ENCODE measurements at places on chromosomes 11 and 22. TPM values are rescaled to one million over a fixed set of nuclear protein-coding genes. Genes with fewer than 3 reads are reported as not detected.
A peak's percentile ranks its signal among the peaks of the same experiment; 100 is the strongest.

DNA sequence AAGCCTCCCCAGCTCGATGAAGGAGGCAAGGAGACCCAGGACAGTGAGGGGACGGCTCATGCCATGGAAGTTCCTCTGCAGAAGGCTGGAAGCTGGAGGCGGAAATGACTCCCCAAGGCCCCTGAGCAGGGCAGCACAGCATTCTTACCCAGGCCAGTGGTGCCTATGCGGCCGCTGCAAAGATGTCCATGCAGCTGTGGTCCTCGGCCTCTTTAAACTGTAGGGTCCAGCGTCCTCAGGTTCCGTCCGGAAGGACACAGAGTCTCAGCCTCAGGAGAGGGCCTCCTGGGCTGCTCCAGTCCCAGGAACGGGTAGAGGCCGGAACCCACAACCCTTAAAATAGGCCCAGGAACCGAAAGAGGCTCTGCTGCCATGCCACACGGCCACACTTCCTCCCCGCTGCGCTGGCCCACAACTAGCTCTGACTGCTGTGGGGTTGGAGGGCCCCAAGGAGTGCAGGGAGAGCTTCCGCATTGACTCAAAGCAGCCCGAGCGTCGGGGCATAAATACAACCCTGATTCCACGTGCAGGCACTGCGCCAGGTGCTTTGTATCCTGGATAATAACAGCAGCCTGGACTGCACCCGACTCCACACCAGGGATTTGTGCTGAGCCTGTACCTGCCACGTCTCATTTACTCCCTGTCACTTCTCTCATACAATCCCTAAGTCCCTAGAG is 5.5 kb downstream of the KIAA0930 start:
- H3K36me3 ChIP-seq, result peaks cover 46% of the 10 kb centered on the region
- no peak overlapping the region for H3K27ac ChIP-seq
- no peak for DNase-seq
- no peak overlapping the region for H3K4me3 ChIP-seq

The SCGB1D2 gene
- total RNA-seq, result not detected

- H3K4me3 ChIP-seq, result no peak overlapping the region
- H3K27ac ChIP-seq, result no peak overlapping the region
- H3K36me3 ChIP-seq, result peaks cover under 1% of the 10 kb centered on the region
- no peaks in the 10 kb centered on the region for H3K27me3 ChIP-seq
- DNase-seq, result no peak
- H3K4me1 ChIP-seq, result peaks cover 36% of the 10 kb centered on the region
These were observed 163.1 kb downstream of the PKNOX2 start for GRCh38 chr11:125327518-125328224.

DNA sequence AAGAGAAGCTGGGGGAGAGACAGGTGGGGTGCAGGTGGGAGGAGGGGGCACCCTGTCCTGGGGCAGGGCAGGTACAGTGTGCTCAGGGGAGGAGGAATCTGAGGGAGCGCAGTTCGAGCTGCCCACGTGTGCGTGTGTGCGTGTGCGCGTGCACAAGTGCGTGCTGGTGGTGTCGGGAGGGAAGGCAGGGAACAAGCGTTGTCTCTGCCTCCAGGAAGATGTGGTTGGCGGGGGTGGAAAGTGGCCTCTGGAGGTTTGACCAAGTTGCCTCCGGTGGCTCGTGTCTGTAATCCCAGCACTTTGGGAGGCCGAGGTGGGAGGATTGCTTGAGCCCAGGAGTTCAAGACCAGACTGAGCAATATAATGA is 49.9 kb upstream of the THY1 start:
- peaks cover 10% of the 10 kb centered on the region for H3K4me1 ChIP-seq
- no peak overlapping the region for H3K27ac ChIP-seq
- no peak for DNase-seq

- H3K27ac ChIP-seq, result peak overlapping the region; percentile 44
- H3K4me1 ChIP-seq, result peaks cover 62% of the 10 kb centered on the region
- no peak for DNase-seq
- H3K36me3 ChIP-seq, result peaks cover 52% of the 10 kb centered on the region
- no peak overlapping the region for H3K4me3 ChIP-seq
- no peaks in the 10 kb centered on the region for H3K27me3 ChIP-seq
These were observed 16.2 kb downstream of the CAPN5 start for GRCh38 chr11:77082838-77083565.

The FAM111B gene
- 9.5 TPM for total RNA-seq

The IGSF9B gene
- total RNA-seq, result 36.0 TPM

DNA sequence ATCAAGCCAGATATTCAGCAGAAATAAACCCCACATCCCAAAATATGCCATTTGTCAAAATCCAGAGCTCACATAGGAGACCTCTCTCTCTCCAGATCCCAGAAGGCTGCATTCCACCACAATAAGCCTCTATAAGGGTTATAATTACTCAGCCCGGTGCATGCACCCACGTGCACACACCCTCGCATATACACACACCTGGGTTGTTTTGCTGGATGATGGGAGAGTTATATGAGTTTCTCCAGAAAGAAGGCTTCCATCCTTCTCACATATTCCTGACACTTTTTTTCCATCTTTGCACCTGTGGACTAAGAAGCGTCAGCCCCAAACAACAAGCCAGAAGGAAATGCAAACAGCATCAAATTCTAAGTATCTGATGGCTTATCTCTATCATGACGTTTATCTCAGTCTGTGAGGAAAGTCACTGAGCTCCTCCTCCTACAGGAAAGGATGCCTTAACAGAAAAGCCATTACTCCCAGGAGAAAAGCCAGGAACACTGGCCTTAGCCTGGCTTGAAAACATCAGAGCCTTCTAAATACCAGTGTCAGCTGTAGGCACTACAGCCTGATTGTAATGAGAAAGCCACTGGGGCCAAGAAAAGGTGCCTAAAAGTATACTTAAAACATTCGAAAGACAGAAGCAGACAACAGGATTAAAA is 253.2 kb downstream of the LARGE1 start:
- H3K4me3 ChIP-seq, result no peak overlapping the region
- DNase-seq, result no peak
- no peak overlapping the region for H3K27ac ChIP-seq
- no peaks in the 10 kb centered on the region for H3K27me3 ChIP-seq

GRCh38 chr11:84496122-84496521 is 1131.0 kb downstream of the DLG2 start:
- no peaks in the 10 kb centered on the region for H3K36me3 ChIP-seq
- H3K27ac ChIP-seq, result no peak overlapping the region
- no peak for DNase-seq
- H3K4me1 ChIP-seq, result no peaks in the 10 kb centered on the region
- H3K27me3 ChIP-seq, result no peaks in the 10 kb centered on the region

- no peak overlapping the region for H3K27ac ChIP-seq
- peaks cover 14% of the 10 kb centered on the region for H3K4me1 ChIP-seq
- no peak for DNase-seq
- no peaks in the 10 kb centered on the region for H3K36me3 ChIP-seq
- H3K4me3 ChIP-seq, result no peak overlapping the region
These were observed 134.9 kb downstream of the RBFOX2 start for GRCh38 chr22:35893698-35894097.

The LYVE1 gene
- total RNA-seq, result 44.8 TPM

The PRSS23 gene
- total RNA-seq, result 25.5 TPM

The ADAMTS8 gene
- 1.7 TPM for total RNA-seq

GRCh38 chr11:1832211-1832919 is 2.4 kb upstream of the SYT8 start:
- H3K27ac ChIP-seq, result no peak overlapping the region
- no peak for DNase-seq
- no peaks in the 10 kb centered on the region for H3K36me3 ChIP-seq
- peaks cover 51% of the 10 kb centered on the region for H3K4me1 ChIP-seq
- peaks cover 8% of the 10 kb centered on the region for H3K27me3 ChIP-seq

- H3K4me3 ChIP-seq, result no peak overlapping the region
- H3K27me3 ChIP-seq, result peaks cover 1% of the 10 kb centered on the region
- no peak for DNase-seq
- H3K4me1 ChIP-seq, result peaks cover 25% of the 10 kb centered on the region
These were observed 336.0 kb downstream of the CADM1 start for GRCh38 chr11:115168229-115168671.

GRCh38 chr11:2442589-2442988 is 1.7 kb downstream of the TRPM5 start:
- peaks cover 25% of the 10 kb centered on the region for H3K4me1 ChIP-seq
- H3K27me3 ChIP-seq, result peaks cover 44% of the 10 kb centered on the region
- no peak overlapping the region for H3K27ac ChIP-seq
- H3K36me3 ChIP-seq, result no peaks in the 10 kb centered on the region

- no peaks in the 10 kb centered on the region for H3K4me1 ChIP-seq
- no peaks in the 10 kb centered on the region for H3K36me3 ChIP-seq
- no peaks in the 10 kb centered on the region for H3K27me3 ChIP-seq
These were observed 63.1 kb upstream of the CCDC90B start for GRCh38 chr11:83349296-83349695.

The FOLR2 gene
- total RNA-seq, result 21.9 TPM

DNA sequence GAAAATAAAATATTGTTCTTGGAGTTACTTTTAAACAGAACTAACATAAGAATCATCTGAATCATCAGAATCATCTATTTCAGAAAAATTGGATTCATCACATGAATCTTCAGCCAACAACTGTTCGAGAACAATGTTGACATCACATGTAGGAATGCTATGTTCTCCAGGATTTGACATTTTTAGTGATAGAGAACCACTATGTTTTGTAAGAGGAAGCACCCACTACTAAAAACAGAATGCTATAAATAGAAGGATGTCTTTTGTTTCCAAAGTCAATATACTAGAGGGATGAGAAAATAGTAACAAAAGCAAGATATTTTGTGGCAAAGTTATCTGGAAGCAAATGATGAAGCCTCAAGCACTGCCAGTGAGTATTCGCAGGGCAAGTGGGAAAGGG is 263.4 kb upstream of the DDI1 start:
- no peak for DNase-seq
- no peaks in the 10 kb centered on the region for H3K36me3 ChIP-seq
- no peaks in the 10 kb centered on the region for H3K27me3 ChIP-seq
- H3K27ac ChIP-seq, result no peak overlapping the region
- no peak overlapping the region for H3K4me3 ChIP-seq
- no peaks in the 10 kb centered on the region for H3K4me1 ChIP-seq

The OR10A2 gene
- not detected for total RNA-seq

DNA sequence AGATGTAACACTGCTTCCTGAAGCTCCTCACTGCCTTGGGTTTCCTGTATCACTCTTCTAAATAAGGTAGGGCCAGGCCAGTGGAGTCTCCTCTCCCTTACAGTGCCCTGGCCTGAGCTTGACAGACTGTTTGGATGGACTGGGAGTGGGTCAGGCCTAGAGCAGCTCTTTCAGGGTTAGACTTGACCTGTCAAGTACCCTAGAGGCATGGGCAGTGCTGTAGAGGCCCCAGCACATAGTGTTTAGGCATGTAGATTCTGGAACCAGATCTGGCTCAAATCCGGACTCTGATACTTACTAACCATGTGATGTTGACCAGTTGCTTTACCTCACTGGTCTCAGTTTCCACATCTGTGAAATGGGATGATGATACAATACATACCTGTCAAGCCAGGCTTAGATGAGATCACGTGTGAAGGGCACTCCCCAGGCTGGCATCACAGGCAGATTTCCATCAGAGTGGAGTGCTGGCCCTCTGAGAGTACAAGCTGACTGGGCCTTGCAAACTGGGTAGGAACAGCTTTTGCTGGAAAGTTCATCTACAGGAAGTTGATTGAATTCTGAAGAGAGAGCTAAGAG is 1.4 kb upstream of the MICAL2 start:
- no peak overlapping the region for H3K4me3 ChIP-seq
- peaks cover 30% of the 10 kb centered on the region for H3K27me3 ChIP-seq
- no peak overlapping the region for H3K27ac ChIP-seq
- DNase-seq, result no peak
- no peaks in the 10 kb centered on the region for H3K36me3 ChIP-seq

The PYGM gene
- total RNA-seq, result 13.6 TPM

GRCh38 chr11:114099392-114100178 is 40.1 kb downstream of the ZBTB16 start:
- no peak for DNase-seq
- H3K36me3 ChIP-seq, result no peaks in the 10 kb centered on the region

The SHISAL1 gene
- total RNA-seq, result 8.2 TPM

DNA sequence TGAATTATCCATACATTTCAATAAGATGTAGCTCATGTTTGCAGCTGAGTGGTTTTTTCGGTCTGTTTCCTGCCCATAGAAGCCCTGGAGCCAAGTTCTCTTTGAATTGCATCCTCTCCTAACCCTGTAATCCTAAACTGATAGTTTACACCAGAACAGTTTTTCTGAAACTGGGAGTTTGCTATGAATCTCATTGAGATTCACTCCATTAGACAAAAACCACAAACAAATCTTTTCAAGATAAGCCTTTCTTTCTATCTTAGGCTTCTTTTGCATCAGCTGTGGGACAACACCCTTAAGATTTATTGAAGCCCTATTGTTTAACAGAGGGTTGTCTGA is 324.8 kb downstream of the DYNC2H1 start:
- no peaks in the 10 kb centered on the region for H3K27me3 ChIP-seq
- H3K27ac ChIP-seq, result no peak overlapping the region

GRCh38 chr22:29092243-29092642 is 19.4 kb downstream of the KREMEN1 start:
- no peak overlapping the region for H3K27ac ChIP-seq
- H3K4me3 ChIP-seq, result no peak overlapping the region
- H3K27me3 ChIP-seq, result no peaks in the 10 kb centered on the region
- peaks cover 3% of the 10 kb centered on the region for H3K4me1 ChIP-seq
- peaks cover 2% of the 10 kb centered on the region for H3K36me3 ChIP-seq

- no peaks in the 10 kb centered on the region for H3K4me1 ChIP-seq
- H3K4me3 ChIP-seq, result no peak overlapping the region
- DNase-seq, result no peak
- no peaks in the 10 kb centered on the region for H3K36me3 ChIP-seq
- no peak overlapping the region for H3K27ac ChIP-seq
These were observed 13.7 kb upstream of the SEC14L3 start for GRCh38 chr22:30485362-30485988.
